Activated CD4-positive, alpha-beta T cell treated with anti-CD3 and anti-CD28 coated beads for 24 hours (primary cell): ENCODE measurements at places on chromosomes 4 and X.

DNA sequence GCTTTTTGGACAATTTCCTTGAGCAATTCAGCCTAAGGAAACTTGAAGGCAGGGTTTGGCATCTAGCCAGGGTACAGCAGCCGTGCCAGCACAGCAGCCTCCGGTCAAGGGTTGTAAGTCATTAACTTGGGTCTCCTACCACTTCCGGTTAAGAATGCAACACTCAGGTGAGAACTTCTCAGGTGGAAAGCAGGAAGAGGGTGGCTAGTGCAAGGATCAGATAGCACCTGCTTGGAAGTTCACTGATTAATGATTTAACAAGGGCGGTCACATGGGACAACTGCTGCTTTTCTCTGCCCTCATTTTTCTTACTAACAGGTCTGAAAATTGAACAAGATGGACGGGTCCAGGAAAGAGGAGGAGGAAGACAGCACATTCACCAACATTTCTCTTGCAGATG is 30.1 kb upstream of the SCOC start:
- no peak for DNase-seq

DNA sequence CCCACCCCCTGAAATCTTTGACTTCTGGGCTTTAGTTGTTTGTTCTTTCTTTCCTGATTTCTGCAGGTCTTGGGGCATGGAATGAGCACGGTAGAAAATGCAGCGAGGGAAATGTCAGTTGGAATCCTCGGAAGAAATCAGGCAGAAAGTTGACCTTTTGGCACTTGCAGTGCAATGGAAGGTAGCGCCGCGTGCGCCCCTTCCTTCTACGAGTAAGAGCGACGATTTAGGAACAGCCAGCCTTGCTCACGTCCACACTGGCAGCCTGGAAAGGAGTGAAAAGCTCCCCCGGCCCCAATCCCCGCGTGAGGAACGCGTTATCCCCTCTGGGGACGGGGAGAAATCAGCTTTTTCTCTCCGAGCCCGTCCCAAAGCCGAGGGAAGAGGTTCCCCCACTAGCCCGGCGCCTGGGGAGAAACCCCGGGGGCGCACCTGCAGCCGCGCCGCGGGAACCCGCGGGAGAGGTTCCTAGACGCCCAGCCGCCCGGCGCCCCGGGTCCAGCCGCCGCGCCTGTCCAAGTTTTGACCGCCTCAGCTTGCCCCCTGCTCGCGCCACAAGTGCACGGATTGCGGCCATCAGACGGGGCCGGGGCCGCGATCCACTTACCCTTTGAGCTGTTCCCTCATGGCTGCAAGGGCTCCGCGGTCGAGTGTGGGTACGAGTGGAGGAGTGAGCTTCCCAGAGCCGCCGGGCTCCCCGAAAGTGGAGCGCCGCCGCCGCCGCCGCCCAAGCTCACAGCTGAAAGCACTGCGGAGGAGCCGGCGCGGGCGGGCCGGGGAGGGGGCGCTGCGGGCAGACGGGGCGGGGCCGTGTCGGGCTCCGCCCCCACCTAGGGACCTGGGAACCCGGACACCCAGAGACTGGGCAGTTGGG is 194.6 kb upstream of the FTHL17 start:
- DNase-seq: no peak

- DNase-seq: no peak
Measured at GRCh38 chr4:94828882-94829281, 71.1 kb downstream of the BMPR1B start.

- DNase-seq: no peak
Measured at GRCh38 chr4:5447755-5448154, 260.6 kb downstream of the EVC2 start.

DNA sequence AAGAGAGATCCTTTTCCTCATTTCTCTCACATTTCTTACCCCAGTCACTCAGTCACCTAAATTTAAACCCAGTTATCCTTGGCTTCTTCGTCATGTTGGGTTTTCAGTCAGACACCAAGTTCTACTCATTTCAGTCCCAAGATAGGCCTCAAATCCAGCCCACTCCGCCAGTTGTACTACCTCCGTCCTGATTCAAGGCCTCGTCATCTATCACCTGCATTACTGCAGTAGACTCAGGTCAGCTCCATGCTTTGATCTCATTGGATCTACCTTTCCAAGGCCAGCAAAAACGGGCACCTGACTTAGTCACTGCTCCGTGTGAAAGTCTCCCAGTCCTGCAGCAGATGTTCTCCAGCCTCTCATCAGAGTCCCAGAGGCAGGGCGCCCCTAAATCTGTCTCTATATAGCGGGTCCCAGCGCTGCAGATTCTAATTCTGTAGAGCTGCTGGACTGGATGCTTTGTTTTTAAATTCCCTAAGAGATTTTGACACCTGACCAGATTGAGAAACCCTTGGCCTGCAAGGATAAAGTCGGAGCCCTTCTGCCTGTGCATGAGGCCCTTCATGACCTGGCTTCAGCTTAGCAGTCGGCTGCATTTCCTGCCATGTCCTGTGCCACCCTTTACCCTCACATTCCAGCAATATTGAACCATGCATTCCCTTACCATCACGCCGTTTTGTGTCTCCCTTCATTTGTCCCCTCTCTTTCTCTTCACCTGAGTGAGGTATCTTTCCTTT is 53.7 kb downstream of the ZFX start:
- DNase-seq: no peak

DNA sequence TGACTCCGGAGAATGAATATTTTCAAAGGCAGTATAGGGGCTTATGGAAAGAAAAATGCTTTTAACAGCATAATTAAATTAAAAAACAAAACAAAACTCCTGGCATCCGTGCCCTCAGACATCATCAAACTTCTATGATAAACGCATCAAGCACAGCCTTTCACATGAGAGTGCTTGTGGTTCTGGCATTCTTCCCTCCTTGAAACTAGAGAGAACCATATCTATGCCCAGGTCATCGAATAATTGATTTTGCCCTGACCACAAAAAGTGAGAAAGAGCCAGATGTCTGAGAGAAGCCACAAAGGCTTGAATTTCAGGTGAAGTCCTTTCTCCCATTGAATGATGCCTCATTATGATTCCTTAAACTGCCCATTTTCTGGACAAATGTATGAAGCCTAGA is 286.8 kb downstream of the CBLL2 start:
- no peak for DNase-seq

DNA sequence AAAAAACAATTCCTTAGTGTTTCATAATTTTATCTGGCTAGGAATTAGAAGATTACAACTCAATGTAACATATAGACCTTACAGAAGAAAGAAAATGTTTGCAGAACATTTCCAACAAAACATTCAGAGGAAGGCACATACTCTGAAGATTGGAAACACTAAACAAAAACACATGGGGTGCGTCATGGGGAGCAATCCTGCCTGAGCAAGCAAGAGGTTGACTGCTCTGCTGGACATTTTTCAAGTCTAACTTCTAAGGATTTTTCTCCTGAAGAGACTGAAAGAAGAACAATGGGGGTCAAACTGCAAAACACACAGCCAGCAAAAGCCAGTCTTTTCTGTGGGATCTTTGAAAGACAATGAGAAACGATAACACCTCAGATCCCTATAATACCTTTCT is 182.8 kb downstream of the GUCY2F start:
- no peak for DNase-seq

- DNase-seq: no peak
Measured at GRCh38 chrX:23381099-23382087, 46.7 kb downstream of the PTCHD1 start.
